ENCODE measurements at places on chromosomes 13 and 19.

- DNase-seq: no peak
Measured at GRCh38 chr13:98044301-98044700, 90.8 kb downstream of the IPO5 start.

DNA sequence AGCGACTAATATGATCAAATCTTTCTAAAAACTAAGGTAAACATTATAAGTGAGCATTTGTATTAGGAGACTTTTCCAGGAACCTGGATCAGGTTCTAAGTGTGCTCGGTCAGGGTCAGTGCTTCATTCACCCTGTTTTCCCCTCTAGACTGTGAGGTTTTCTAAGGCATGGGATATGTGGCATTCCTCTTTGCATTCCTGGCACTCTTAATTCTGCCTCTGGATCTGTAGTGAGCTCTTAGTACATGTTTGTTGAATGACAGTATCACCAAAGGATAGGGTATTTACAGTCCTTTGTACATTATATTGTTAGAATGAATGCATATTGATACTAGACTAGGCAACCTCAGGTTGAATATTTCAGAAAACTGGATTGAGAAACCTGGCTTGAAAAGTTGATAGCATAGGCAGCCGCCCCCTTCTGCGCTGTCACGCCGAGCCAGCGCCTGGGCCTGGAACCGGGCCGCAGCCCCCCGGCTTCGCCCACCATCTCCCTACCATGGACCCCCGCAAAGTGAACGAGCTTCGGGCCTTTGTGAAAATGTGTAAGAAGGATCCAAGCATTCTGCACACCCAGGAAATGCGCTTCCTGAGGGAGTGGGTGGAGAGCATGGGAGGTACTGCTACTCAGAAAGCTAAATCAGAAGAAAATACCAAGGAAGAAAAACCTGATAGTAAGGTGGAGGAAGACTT is 156.5 kb downstream of the KCNRG start:
- DNase-seq: no peak

DNA sequence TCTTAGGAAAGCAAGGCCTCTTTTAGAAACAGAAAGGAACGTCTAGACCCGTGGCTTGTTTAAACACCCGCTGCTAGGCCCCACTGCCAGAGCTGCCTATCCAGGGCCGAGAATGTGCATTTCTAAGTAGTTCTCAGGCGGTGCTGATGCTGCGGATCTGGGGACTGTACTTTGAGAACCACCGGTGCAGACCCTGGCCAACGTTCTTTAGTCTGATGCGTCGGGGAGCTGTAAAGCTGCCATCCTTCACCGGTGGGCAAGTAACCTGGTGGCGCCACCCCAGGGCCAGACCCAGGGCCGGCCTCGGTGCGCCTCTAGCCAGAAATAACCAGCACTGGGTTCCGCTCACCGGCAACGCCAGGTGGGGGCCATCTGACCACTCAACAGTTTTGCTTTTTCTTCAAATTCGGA is 47.1 kb downstream of the TGDS start:
- no peak for DNase-seq

GRCh38 chr19:41422955-41423354 is 4.2 kb downstream of the B3GNT8 start:
- no peak for DNase-seq

GRCh38 chr13:94798738-94799137 is 86.4 kb upstream of the SOX21 start:
- DNase-seq: no peak

DNA sequence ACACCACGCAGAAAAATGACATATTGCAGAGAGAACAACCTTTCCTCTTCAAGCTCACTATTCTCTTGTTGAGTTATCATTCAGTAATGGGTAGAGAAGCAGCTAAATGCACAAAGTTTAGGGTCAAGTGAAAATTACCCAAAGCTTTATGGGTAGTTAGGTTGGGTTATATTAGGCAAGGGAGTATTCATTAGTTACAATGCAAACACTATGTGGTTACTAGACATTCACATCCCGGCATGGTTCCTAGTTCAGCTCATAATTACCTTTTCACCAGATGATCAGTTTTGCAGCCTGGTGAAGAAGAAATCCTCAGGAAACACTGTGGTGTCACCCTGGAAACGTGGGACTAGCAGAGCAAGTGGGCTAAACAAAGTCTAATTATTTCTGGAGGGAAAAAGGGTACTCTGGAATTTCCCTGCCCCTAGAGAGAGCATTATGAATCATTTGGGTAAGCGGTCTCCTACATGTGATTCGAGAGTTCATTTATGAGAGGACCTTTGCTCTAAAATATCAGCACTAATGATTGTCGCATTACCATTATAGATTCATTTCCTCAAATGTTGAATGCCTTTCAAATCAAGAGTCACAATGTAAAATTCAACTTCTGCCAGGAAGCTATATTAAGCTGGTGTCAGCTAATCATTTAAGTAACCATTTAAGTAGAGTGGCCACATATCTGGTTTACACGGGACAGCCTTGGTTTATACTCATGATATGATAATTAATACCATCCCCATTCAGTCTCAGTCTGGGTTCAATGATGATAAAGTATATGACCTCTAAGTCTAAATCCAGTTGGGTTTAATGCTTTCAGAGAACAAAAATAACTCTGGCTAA is 1208.0 kb downstream of the DIAPH3 start:
- no peak for DNase-seq

GRCh38 chr13:42893214-42893671 is 98.8 kb downstream of the EPSTI1 start:
- DNase-seq: no peak

GRCh38 chr19:11168568-11168967 is 13.0 kb upstream of the SPC24 start:
- no peak for DNase-seq

DNA sequence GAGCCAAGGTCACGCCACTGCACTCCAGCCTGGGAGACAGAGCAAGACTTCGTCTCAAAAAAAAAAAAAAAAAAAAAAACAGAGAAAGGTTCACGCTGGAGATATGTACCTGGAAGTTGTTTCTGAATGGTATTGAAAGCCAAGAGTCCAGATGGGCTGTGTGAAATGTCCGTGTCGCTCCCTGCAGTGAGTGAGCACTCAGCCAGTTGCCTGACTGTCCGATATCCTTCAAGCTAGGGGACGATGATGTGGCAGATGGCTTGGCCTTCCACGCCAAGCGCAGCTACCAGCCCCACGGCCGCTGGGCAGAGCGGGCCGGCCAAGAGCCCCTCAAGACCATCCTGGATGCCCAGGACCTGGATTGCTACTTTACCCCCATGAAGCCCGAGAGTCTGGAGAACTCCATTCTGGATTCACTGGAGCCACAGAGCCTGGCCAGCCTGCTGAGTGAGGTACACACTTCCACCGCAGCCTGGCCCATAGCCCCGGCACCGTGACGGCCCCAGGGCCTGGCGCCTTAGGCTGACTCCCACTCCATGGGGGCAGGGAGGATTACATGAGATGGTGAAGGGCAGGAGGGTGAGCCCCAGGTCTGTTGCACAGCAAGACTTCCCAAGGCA is 11.7 kb upstream of the OVOL3 start:
- no peak for DNase-seq

- no peak for DNase-seq
Measured at GRCh38 chr19:32464279-32464678, 58.7 kb downstream of the DPY19L3 start.

DNA sequence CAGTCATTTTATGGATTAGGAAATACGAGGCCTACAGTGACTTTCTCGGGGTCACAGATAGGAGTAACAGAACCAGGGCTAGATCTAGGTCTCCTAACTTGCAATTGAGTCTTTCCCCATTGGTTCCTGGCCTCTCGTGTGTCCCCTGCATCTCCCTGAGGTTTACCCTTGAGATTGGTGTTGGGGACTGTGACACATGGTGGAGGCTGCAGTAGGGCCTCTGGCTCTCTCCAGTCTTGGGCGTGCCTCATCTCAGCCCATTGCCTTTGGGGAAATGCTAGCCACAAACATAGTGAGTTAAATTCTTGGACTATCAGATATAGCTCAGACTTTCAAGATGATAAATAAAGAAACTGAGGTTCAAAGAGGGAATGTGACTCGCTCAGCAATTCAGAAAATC is 212.1 kb downstream of the KCNRG start:
- DNase-seq: no peak

- DNase-seq: no peak
Measured at GRCh38 chr19:46717716-46718143, 816 bp upstream of the PRKD2 start.

GRCh38 chr19:5563008-5563431 is 4.7 kb downstream of the TINCR start:
- DNase-seq: no peak

DNA sequence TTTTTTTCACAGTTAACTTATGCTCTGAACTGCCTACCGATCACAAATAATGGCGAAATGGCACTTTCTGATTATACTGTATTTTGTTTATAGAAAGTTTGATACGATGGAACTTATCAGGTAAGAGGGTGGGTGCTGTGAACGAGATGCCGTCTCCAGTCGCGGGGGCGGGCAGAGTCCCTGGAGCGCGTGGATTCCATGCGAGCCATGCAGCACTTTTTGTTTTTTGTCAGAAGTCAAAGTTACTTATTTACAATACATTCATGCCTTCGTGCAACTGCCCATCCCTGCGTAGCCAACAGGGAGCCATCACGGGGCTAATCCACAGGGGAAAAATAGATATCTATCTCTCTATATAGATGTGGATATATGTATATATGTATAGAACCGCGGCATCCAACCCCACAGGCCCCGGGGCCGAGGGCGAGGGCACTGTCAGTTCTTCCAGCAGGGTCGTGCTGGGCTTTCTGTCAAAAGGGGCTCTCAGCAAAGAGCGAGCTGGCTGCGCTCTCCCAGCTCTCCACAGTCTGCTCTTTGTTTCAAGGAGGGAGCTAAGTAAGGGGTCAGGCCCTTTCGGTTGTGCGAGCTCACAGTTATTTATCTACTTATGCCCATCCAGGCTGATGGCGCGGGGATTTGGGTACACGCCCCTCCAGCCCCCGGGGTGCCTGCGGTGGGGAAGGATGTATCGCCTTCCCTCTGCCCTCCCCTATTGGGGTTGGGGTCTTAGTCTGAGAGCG is 3.4 kb downstream of the SLITRK1 start:
- no peak for DNase-seq

DNA sequence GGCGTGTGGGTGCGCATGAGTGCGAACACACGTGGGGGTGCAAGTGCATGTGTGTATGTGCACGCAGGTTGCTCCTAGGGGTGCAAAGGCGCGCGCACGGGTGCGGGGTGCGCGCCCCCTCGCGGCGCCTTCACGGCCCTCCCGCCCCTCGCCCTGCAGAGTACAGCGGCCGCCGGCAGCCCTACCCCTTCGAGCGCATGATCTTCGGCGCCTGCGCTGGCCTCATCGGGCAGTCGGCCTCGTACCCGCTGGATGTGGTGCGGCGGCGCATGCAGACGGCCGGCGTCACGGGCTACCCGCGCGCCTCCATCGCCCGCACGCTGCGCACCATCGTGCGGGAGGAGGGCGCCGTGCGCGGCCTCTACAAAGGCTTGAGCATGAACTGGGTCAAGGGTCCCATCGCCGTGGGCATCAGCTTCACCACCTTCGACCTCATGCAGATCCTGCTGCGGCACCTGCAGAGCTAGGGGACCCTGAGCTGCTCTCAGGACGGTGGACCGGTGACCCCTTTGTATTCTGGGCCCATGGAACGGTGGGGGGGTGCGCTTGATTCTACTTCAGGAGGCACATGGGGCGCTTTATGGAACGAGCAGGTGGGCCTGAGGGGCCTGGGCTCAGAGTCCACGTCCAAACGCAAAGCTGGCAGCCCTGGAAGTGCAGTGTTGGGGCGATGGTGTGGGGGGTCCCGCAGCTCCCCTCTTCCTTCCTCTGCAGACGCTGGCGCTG is 27.7 kb downstream of the TMEM161A start:
- DNase-seq: no peak

- no peak for DNase-seq
Measured at GRCh38 chr19:4181053-4181508, 1.3 kb downstream of the SIRT6 start.

- no peak for DNase-seq
Measured at GRCh38 chr13:20473139-20473538, 52.5 kb downstream of the CRYL1 start.

GRCh38 chr13:93889430-93889951 is 590.0 kb downstream of the DCT start:
- no peak for DNase-seq

DNA sequence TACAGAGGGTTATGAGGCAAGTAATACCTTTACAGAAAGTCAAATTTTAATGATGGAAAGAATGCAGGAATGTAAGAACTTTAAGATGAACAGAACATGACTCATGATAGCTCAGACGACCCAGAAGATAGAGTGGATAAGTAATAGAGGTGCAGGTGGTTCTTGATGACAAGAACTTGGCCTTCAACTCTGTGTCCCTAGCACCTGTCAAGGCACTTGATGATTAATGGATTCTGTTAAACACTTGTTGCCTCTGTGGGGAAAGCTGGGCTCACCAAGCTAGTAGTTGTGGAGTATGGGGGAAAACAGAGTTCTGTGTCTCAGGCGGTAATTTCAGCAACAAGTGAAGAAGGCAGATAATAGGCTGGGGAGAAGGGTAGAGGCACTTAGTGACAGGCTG is 306.2 kb downstream of the ATP8A2 start:
- no peak for DNase-seq

GRCh38 chr19:13796301-13797057 is 1.2 kb downstream of the ZSWIM4 start:
- no peak for DNase-seq

GRCh38 chr19:16587833-16588823 is 15.9 kb upstream of the SLC35E1 start:
- no peak for DNase-seq
